ENCODE measurements at places on chromosomes 7 and 10. TPM values are rescaled to one million over a fixed set of nuclear protein-coding genes. Genes with fewer than 3 reads are reported as not detected.

Gene MET
- 66.4 TPM for total RNA-seq

Gene RASA4B
- 10.1 TPM for total RNA-seq

Gene CUBN
- total RNA-seq: 6.1 TPM

Gene TAS2R41
- total RNA-seq: not detected

Gene CCDC3
- total RNA-seq: 1.4 TPM

Gene OPALIN
- total RNA-seq: not detected
